ENCODE measurements at places on chromosomes 7 and 10.

DNA sequence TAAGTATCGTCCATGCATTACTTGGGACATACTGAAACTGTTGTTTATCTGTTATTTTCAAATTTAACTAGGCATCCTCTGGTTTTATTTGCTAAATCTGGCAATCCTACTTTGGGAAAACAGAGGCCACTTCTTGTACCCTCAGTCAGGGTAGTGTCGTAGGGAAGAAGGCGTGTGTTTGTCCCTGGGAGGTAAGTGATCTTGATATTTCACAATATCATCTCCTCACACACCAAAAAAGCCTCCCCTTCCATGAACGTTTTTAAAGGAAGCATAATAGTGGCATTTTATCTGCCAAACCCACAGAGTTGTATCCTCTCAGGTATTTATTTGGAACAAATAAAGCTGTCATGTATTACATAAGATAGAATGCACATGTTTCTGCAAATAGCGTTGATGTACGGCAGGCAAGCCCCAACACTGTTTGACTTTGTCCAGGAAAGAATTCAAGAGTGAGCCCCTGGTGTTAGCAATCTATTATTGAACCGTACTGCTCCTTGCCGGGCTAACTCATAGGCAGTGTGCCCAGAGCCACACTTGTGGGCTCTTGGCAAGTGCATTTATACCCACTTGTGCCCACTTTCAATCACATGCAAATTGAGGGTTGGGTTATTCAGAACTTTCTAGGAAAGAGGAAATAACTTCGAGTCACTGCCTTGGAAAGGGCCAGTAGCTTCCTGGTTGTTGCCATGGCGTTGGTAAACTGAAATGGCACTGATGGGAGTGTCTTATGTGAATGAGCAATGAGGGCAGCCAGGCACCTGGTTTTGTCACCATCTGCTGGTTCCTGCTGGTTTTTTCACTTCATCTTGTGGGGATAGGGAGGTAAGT, 266.0 kb downstream of the USP6NL start:
- H3K27me3 ChIP-seq: no peaks in the 10 kb centered on the region
- no peaks in the 10 kb centered on the region for H3K36me3 ChIP-seq
- peaks cover 5% of the 10 kb centered on the region for H3K4me1 ChIP-seq

DNA sequence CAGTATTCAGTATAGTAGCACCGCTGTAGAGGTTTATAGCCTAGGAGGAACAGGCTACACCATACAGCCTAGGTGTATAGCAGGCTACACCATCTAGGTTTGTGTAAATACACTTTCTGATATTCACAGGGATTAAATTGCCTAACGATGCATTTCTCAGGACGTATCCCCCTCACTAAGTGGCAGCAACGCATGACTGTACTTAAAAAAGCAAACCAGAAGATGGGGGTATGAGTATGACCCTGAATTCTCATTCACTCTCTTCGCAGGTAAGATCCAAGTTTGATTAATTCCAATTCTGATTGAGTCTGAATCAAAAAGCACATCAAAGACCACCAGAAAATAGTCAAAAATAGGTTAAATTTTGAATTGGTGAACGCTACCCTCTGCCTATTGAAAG, 972 bp downstream of the ORC5 start:
- H3K36me3 ChIP-seq: peaks cover 25% of the 10 kb centered on the region
- peak overlapping the region; percentile 92 for H3K27ac ChIP-seq
- peak overlapping the region; percentile 96 for H3K4me3 ChIP-seq
- peaks cover 38% of the 10 kb centered on the region for H3K4me1 ChIP-seq
- H3K27me3 ChIP-seq: peaks cover 11% of the 10 kb centered on the region

- no peaks in the 10 kb centered on the region for H3K4me1 ChIP-seq
- no peaks in the 10 kb centered on the region for H3K27me3 ChIP-seq
- no peak overlapping the region for H3K27ac ChIP-seq
- no peak for DNase-seq
- no peaks in the 10 kb centered on the region for H3K36me3 ChIP-seq
Measured at GRCh38 chr7:33961948-33962347, 56.6 kb downstream of the BMPER start.

- H3K27me3 ChIP-seq: peaks cover 8% of the 10 kb centered on the region
- H3K36me3 ChIP-seq: no peaks in the 10 kb centered on the region
- H3K27ac ChIP-seq: no peak overlapping the region
- no peaks in the 10 kb centered on the region for H3K4me1 ChIP-seq
- no peak overlapping the region for H3K4me3 ChIP-seq
Measured at GRCh38 chr10:75544386-75544785, 113.0 kb downstream of the LRMDA start.

- H3K27me3 ChIP-seq: no peaks in the 10 kb centered on the region
- no peak for DNase-seq
- no peaks in the 10 kb centered on the region for H3K4me1 ChIP-seq
- no peak overlapping the region for H3K27ac ChIP-seq
Measured at GRCh38 chr7:85103962-85104361, 82.9 kb downstream of the SEMA3D start.

GRCh38 chr10:7277867-7278266, 133.0 kb downstream of the SFMBT2 start:
- DNase-seq: no peak
- no peak overlapping the region for H3K4me3 ChIP-seq
- H3K27ac ChIP-seq: no peak overlapping the region
- H3K36me3 ChIP-seq: peaks cover 16% of the 10 kb centered on the region
- no peaks in the 10 kb centered on the region for H3K27me3 ChIP-seq
- peaks cover 39% of the 10 kb centered on the region for H3K4me1 ChIP-seq

DNA sequence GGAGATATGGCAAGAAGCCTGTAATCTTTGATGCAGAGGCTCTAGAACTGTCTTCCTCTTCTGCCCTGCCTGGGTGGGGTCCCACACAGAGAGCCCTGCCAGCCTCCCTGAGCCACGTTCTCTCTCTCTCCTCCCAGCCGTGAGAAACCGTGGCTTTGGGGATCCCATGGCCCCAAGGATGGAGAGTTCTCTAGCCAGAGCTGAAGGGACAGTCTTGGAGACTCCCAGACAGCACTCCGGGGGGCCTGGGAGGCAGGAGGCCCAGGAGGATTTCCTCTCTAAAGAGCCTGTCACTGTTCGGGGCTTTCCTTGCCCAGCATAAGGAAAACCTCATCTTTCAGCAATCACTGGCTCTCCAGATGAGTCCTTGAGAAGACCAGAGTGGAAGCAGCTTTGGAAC, 227.1 kb downstream of the ARHGAP12 start:
- H3K27me3 ChIP-seq: no peaks in the 10 kb centered on the region
- H3K4me1 ChIP-seq: peaks cover 2% of the 10 kb centered on the region
- no peak overlapping the region for H3K27ac ChIP-seq

- H3K4me3 ChIP-seq: peak overlapping the region; percentile 93
- H3K4me1 ChIP-seq: peaks cover 34% of the 10 kb centered on the region
- DNase-seq: peak; percentile 84
- H3K36me3 ChIP-seq: peaks cover 34% of the 10 kb centered on the region
Measured at GRCh38 chr10:110495731-110496552, 1.8 kb upstream of the DUSP5 start.

Measured in activated CD4-positive, alpha-beta memory T cell treated with anti-CD3 and anti-CD28 coated beads for 36 hours (primary cell).